ENCODE measurements at places on chromosomes 5 and 9.

DNA sequence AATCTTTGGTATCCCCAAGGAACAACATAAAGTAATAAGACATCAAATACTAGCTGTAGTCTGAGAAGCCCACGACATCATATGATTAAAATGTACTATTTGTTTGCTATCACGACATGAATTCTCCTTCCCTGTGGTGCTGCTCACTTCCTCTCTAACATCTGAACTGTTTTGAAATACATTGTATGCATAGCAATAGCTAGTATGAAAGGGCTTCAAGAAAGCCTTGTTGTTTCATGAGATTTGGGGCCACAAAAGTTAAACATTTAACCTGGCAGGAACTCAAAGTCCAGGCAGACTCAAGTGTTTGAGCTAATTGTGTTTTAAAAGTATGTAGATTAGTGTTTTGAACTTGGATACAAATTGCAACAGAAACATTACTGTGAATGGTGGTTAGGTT is 237.4 kb upstream of the PTGER4 start:
- no peak for DNase-seq

DNA sequence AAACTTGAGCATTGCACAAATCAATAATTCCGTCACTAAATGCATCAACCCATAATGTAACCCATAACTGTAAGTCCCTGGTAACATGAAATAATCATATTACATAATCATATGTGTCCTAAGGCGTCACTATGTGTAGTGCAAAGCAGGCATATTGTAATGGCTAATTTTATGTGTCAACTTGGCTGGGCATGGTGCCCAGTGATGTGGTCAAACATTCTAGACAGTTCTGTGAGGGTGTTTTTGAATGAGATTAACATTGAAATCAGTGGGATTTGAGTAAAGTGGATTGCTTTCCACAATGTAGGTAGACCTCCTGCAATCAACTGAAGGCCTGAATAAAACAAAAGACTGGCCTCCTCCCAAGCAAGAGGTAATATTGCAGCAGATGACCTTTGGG is 794.4 kb upstream of the ACO1 start:
- no peak for DNase-seq

- no peak for DNase-seq
Observed at GRCh38 chr9:69141851-69142250, 32.2 kb upstream of the TJP2 start.

- no peak for DNase-seq
Observed at GRCh38 chr5:72658761-72659540, 151.7 kb upstream of the ZNF366 start.

GRCh38 chr5:137808503-137809135 is 54.5 kb upstream of the HNRNPA0 start:
- DNase-seq, result no peak

- DNase-seq, result peak; percentile 59
Observed at GRCh38 chr5:115841382-115842088, at the start of the genes AP3S1 and ATG12. Gene AP3S1, plus strand, starts transcription at chr5:115841935. Its CDS starts 103 bp downstream, at chr5:115842038. Gene ATG12, minus strand, starts transcription at chr5:115841565. Its CDS starts 13 bp downstream, at chr5:115841552.

GRCh38 chr5:153572411-153573145 is 82.1 kb downstream of the GRIA1 start:
- no peak for DNase-seq

GRCh38 chr5:109454731-109455505 is 45.1 kb upstream of the PJA2 start:
- no peak for DNase-seq
